ENCODE measurements at places on chromosomes 11 and 22.

- no peak for DNase-seq
These were observed 102.0 kb upstream of the HSD17B12 start for GRCh38 chr11:43578346-43579170.

DNA sequence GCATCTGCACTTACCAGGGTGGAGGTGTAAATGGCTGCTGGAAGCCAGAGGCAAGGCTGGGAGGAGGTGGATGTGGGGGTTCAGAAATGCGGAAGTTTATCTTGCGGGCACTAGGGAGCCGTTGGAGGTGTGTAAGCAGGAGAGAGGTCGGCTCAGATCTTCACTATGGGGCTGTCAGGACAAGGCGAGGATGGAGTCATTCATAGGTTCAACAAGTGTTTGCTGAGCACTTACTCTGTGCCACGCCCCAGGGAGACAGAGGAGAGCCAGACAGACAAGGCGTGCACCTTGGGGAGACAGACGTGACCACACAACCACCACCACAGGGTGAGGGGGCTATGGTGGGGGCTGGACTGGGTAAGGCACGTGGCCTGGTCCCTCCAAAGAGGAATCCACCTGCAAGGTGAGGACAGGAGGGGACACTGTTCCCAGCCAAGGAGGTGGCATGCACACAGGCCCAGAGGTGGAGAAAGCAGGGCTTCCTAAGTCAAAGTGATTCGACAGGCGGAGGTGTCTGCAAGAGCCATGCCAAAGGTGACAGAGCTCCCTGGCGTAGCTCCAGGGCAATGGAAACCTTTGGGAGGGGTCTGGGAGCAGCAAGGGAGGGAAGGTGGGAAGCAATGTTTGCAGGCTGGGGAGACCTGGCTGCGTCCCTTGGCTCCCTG lies 30.8 kb upstream of the TCF20 start:
- no peak for DNase-seq

- no peak for DNase-seq
These were observed 2.1 kb upstream of the ANAPC15 start for GRCh38 chr11:72114570-72114969.

DNA sequence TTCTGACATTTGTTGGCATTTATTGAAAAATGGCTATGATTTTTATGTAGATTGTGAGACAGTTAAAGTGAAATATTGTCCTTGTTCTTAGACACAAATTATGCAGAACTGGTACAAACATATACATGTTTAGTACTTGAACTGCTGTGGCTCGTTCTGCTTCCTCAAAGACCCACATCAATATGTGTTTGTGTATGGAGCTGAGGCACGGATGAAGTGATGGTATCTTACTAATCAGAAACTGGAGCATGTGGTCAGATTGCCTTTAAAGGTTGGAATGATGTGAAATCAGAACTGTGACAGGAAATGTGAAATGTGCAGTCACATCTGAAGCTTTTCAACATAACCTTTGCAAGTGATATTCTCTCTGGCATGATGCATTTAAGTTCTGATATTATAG lies 130.4 kb downstream of the NAV2 start:
- DNase-seq: no peak

DNA sequence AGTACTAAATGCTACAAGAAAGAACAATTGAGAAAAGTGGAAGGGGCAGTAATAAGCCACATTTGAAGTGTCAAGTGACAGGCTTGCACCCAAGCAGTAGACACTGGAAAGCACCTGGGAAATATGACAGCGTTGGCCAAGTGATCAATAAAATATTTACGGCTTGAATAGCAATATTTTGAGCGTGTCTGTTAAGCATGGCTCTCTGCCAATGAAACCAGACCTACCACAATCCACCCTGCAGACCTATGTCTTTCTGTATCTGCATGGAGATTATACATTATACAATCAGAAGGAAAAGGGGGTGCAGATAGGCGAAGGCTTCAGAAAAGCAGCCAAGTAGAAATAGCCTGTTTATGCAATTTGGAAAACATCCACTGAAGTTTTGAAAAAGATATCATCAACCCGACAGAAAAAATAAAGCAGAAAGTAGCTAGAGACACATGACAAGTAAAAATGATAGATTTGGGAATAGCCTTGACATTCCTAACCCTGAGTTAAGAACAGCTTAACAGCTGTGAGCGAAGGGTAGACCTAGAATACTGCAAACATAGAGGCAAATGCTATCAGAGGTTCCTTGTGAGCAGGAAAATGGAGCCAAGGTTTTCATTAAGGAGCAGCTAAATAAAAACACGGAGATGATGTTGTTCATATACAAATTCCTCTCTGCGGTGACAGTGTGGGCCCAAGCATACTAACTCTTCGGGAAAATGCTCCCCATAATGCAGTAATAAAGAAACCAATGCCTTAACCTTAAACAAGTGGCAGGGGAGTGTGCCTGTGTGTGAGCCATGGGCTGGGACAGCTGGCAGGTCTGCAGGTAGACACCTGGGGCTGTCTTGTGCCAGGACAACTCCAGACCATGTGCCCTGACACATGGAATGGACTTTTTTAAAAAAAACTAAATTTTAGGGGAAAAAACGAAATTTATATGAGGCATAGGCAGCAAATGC lies 71.3 kb downstream of the ETS1 start:
- no peak for DNase-seq

- no peak for DNase-seq
These were observed 651 bp downstream of the CRYAB start for GRCh38 chr11:111910676-111911562.
